GM23338 (cell line): ENCODE measurements at places on chromosomes 16 and 17.

DNA sequence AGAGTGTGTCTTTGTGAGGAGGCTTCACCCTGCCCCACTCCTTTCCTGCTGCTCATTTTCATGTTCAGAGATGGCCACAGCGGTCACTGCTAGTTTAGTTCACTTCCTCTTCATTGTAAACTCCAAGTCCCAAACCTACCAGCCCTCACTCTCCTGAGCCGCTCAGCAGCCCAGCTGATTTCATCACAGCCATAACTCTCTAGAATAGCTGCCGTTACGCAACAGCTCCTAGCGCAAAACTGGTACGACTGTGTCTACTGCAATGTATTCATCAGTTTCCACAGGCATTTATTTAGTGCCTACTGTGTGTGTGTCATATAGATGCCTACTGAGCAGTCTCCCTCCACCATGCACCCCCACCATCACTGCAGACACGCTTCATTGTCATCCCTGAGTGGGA, 233.5 kb upstream of the RPL38 start:
- DNase-seq, result no peak

DNA sequence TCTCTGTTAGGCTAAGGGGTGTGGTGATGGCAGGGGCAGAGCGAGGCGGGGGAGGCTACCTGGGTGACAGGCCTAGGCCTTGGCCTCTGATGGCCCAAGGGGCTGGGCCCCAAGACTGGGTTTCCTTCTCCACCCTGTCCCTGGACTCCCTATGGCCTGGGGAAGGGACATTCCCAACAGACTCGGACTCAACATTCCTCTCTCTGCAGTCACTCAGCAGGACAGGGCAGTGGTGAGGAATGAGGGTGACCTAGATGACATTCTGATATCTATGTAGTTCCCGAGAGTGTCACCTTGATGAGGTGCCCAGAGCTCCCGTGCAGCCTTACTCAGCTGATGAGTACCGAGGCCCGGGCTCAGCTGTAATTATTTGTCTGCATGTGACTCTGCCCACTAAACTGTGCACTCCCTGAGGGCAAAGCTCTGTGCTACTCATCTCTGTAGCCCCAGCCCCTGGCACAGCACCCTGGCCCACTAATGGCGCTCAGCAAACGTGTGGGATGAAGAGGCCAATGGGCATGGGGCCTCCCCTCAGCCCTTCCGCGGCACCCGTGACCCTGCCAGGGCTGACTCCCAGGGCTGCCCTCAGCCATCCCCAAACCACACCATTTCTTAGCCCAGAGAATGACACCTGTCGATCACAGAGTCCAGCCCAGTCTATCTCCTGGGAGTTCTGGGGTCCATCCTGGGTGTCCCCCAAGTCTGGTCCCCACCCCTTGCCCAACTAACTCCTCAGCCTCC, 2.2 kb downstream of the PLCD3 start:
- no peak for DNase-seq

DNA sequence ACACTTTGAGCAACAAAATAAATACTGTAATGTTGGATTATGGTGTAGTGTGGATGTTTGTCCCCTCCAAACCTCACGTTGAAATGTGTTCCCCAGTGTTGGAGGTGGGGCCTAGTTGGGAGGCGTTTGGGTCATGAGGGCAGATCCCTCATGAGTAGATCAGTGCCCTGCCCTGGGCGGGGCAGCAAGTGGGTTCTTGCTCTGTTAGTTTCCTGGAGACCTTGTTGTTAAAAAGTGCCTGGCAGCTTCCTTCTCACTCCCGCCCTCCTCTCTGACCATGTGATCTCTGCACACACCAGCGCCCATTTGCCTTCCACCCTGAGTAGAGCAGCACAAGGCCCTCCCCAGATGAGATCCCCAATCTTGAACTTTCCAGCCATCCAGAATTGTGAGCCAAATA, 67.7 kb downstream of the MPRIP start:
- DNase-seq, result no peak

DNA sequence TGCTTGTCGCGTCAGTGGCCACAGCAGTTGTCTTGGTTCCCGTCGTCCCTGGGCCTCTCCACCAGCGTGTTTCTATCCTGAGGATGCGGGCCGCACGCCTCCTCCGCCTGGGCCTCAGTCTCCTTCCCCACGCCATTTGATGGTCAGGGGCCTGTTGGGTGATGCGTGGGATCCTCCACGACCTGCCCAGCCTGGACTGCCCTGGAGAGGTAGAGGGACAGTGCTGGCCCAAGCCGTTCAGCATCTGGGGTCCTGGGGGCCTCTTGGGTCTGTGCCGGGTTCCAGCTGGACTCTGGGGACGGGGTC, 20.3 kb downstream of the GSE1 start:
- no peak for DNase-seq

- peak; percentile 64 for DNase-seq
These were observed 255.6 kb downstream of the HS3ST3A1 start for GRCh38 chr17:13346081-13346533.

DNA sequence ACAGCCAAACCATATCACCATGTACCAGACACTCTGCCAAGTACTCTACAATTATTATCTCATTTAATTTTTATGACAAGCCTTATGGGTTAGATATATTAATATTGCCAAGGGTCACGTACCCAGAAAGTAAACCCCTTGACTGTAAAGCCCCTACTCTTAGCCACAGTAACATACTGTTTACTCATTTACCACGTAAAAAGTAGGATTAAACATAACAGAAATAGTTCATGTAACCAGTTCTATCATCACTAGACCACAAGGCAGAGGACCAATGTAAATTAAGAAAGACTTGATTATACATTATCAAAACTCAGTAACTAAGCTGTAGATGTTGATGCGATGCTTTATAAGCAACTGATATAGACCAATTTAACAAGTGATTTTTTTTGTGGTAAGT, 101.5 kb upstream of the CNTNAP4 start:
- DNase-seq, result no peak

DNA sequence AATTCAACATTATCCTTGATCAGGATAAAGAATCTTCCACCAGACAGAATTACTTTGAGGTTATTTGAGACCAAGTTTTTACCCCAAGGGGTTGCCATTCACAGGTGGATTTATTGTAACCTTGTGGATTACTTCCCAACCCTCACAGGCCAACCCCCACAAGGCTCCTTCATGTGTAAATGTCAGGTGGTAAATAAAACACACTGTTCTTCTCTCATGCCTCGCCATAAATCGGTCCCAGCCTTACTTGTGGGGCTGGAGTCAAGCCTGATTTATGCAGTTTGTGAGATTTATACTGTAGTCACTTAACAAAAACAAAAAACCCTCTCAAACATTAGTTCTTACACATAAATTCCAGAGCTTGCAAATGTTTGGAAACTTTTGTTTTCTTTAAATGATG, 98.6 kb upstream of the IRX3 start:
- DNase-seq, result no peak
